Eye (tissue), 1 donor: ENCODE measurements at places on chromosomes 11 and 22.

GRCh38 chr11:112366777-112367176, 106.1 kb upstream of the PLET1 start:
- no peak for DNase-seq

- no peak for DNase-seq
These were observed 85.8 kb upstream of the RTL6 start for GRCh38 chr22:44583854-44584253.

DNA sequence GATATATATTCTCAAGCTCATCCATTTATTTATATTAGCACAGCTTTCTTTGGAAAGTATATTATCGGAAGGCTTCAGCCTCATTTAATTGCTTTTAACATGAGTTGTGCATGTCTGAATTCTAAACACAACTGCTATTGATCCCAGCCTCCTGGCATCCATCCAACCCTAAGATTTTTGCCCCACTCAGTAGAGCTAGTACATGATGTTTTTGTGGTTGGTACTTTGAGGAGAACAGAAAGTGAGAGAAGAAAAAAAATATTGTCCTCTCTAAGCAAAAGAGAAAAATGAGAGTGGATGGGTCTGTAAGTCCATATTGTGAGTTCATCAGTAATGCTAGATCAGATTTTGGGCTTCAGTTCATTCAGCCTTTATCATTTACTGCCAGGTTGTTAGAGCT, 198.7 kb downstream of the DDX10 start:
- peak; percentile 19 for DNase-seq

DNA sequence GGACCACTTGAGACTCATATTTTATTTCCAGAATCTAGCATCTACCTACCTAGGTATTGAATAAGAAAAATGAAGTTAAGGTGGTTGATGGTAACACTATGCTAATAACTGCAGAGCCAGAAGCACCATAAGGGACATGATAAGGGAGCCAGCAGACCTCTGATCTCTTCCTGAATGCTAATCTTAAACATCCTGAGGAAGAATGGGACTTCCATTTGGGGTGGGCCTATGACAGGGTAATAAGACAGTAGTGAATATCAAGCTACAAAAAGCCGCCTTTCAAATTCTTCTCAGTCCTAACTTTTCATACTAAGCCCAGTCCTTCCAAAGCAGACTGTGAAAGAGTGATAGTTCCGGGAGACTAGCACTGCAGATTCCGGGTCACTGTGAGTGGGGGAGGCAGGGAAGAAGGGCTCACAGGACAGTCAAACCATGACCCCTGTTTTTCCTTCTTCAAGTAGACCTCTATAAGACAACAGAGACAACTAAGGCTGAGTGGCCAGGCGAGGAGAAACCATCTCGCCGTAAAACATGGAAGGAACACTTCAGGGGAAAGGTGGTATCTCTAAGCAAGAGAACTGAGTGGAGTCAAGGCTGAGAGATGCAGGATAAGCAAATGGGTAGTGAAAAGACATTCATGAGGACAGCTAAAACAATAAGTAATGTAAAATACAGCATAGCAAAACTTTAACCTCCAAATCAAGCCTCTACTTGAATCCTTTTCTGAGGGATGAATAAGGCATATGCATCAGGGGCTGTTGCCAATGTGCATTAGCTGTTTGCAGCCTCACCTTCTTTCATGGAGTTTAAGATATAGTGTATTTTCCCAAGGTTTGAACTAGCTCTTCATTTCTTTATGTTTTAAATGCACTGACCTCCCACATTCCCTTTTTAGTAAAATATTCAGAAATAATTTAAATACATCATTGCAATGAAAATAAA, 2.1 kb downstream of the HBB start:
- DNase-seq = no peak

DNA sequence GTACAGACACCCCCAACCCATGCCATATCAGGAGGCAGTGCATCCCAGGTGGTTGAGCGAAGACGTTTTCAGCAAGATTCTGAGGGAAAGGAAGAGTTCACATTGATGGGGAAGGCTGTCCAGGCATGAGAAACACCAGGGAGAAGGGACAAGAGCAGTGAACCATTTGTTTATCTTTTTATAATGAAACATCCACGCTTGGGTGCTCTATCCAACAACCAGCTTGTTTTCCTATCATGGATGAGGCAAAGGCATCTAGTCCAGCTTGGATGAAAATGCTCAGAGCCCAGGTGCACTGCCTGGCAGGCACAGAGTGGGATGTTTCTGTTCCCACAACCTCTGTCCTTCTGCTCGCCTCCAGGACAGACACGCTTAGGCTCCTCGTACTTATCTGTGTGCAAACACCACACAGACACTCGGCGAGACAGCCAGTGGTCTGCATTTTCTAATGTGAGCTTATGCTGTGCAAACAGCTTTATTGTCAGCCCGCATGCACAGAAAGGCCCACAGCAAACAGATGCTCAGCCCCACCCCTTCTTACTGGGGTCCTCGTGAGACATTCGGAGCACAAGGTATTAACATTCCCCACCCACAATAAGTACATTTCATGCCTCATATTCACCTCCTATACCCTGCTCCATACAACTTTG, 45.4 kb upstream of the NTM start:
- no peak for DNase-seq
